RCC 7860 (cell line): ENCODE measurements at places on chromosomes 4 and X.

DNA sequence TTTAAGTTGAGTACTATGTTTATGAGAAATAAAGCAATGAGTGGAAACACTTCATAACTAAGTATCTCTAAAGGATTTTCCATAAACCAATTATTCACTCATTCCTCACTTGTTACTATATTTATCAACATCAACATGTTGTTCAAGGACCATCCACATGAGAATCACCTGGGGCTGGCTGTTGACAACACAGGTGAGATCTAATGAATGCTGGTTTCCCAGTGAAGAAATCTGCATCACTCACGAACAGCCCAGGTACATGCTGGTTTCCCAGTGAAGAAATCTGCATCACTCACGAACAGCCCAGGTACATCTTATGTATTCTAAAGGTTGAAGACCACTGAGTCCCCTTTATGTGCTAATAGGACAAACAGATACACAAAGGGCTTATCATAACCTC lies 32.5 kb downstream of the TSPAN5 start:
- no peak for DNase-seq

- no peak for DNase-seq
Measured at GRCh38 chrX:155108427-155108826, 37.1 kb downstream of the BRCC3 start.

GRCh38 chr4:112633477-112634235 lies 3.1 kb downstream of the ZGRF1 start:
- DNase-seq: no peak

GRCh38 chr4:8051644-8052043 lies 107.0 kb downstream of the ABLIM2 start:
- no peak for DNase-seq

DNA sequence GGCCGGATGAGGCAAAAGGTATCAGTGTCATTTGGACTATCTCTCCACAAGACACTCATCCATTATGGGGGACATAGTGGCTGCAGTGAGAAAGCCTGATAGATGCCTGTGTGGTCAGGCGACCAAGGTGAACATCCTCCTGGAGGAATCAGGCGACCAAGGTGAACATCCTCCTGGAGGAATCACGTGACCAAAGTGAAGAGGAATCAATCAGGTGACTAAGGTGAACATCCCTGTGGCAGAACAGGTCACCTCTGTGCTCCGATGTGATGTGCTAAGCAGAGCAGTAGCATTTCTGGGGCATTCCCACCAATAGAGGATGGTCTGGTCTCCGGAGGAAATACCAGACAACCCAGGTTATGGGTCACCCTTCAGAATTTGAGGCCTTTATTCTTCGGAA lies 44.0 kb downstream of the RNF212 start:
- no peak for DNase-seq

DNA sequence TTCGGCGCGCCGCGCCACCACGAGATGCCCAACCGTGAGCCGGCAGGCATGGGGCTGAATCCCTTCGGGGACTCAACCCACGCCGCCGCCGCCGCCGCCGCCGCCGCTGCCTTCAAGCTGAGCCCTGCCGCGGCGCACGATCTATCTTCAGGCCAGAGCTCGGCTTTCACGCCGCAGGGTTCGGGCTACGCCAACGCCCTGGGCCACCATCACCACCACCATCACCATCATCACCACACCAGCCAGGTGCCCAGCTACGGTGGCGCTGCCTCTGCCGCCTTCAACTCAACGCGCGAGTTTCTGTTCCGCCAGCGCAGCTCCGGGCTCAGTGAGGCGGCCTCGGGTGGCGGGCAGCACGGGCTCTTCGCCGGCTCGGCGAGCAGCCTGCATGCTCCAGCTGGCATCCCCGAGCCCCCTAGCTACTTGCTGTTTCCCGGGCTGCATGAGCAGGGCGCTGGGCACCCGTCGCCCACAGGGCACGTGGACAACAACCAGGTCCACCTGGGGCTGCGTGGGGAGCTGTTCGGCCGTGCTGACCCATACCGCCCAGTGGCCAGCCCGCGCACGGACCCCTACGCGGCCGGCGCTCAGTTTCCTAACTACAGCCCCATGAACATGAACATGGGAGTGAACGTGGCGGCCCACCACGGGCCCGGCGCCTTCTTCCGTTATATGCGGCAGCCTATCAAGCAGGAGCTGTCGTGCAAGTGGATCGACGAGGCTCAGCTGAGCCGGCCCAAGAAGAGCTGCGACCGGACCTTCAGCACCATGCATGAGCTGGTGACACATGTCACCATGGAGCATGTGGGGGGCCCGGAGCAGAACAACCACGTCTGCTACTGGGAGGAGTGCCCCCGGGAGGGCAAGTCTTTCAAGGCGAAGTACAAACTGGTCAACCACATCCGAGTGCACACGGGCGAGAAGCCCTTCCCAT lies 1.1 kb downstream of the ZIC3 start:
- no peak for DNase-seq
